ENCODE measurements at places on chromosomes 5 and 9. TPM values are rescaled to one million over a fixed set of nuclear protein-coding genes. Genes with fewer than 3 reads are reported as not detected.

The CDKN2B gene
- total RNA-seq, result 10.2 TPM

The ZNF883 gene
- 6.2 TPM for total RNA-seq

The OTP gene
- total RNA-seq, result not detected

The GCNT4 gene
- 1.5 TPM for total RNA-seq

The UTP15 gene
- 22.0 TPM for total RNA-seq

The MOB3B gene
- total RNA-seq, result under 0.01 TPM

The UBE2QL1 gene
- not detected for total RNA-seq

The PAM gene
- total RNA-seq, result 232 TPM

The RHOBTB3 gene
- total RNA-seq, result 284 TPM

The PRUNE2 gene
- total RNA-seq, result 67.7 TPM

The GPRIN1 gene
- total RNA-seq, result 1.7 TPM

The ZFYVE16 gene
- total RNA-seq, result 32.7 TPM

The QRFP gene
- not detected for total RNA-seq

The GBGT1 gene
- total RNA-seq, result 3.3 TPM

The TRIO gene
- 250 TPM for total RNA-seq

The SMIM23 gene
- total RNA-seq, result not detected

The CDC42SE2 gene
- total RNA-seq, result 27.3 TPM

The BRINP1 gene
- total RNA-seq, result 0.56 TPM

The PAIP1 gene
- total RNA-seq, result 76.1 TPM

The RABGAP1 gene
- total RNA-seq, result 21.3 TPM

The CCDC192 gene
- total RNA-seq, result not detected

The PCDHA13 gene
- total RNA-seq, result under 0.01 TPM

The FBP2 gene
- not detected for total RNA-seq

The PCDHGB6 gene
- 2.5 TPM for total RNA-seq

The MYMK gene
- not detected for total RNA-seq

The SPINK4 gene
- total RNA-seq, result not detected

The SNX30 gene
- 13.6 TPM for total RNA-seq

The CNTFR gene
- total RNA-seq, result not detected

The NSUN2 gene
- total RNA-seq, result 82.1 TPM

The MSX2 gene
- 1.1 TPM for total RNA-seq

The SAXO1 gene
- total RNA-seq, result under 0.01 TPM

The KIF3A gene
- 11.6 TPM for total RNA-seq
